Activated T-cell treated with anti-CD3 and anti-CD28 coated beads, Interleukin-2, amount 50 U/mL, for 72 hours (primary cell): ENCODE measurements at places on chromosomes 16 and 17. TPM values are rescaled to one million over a fixed set of nuclear protein-coding genes. Genes with fewer than 3 reads are reported as not detected.

GAS2L2 gene
- total RNA-seq: 0.17 TPM

SGCA gene
- total RNA-seq: 2.3 TPM

APOH gene
- not detected for total RNA-seq

DNA sequence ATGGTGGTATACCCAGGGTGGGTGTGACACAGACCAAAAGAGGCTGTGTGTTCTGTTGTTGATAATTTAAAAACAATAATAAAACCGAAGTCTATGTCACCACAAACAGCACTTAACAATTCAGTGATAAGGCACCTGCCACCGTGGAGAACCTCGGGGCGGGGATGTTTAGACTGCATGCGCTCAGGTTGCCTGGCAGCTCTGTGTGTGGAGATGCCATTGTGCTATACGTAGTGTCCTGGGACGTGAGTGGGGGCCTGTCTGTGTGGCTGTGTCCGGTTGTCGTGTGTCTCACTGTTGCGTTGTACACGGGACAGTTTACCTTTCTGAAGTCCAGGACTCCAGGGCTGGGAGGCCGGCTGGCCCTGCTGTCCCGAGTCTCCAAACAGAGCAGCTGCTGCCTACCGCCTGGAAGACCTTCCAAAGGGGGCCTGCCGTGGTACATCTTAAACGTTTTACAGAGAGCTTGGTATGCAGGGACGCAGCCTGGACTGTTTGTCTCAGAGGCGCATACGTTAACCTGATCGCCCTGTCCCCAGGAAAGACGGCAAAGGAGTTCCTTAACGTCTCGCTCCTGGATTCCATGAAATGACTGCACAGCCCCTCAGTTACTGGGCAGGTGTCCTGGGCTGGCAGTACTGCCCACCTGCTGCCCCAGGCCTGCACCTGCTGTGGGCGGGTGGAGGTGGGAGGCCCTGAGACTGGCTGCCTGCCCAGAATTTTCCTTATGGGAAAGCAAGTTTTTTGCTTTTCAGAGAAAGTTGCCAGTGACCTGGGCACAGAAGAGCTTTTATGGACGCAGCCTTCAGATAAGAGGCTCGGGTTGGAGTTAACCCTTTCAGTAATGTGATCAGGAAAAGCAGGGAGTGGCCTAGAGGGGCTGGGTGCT lies 19.0 kb downstream of the SPIRE2 start:
- no peaks in the 10 kb centered on the region for H3K36me3 ChIP-seq
- no peak overlapping the region for H3K27ac ChIP-seq
- no peak for DNase-seq
- H3K27me3 ChIP-seq: no peaks in the 10 kb centered on the region
- H3K4me3 ChIP-seq: no peak overlapping the region

- no peak for DNase-seq
- no peaks in the 10 kb centered on the region for H3K36me3 ChIP-seq
- H3K4me1 ChIP-seq: peaks cover 17% of the 10 kb centered on the region
- H3K27me3 ChIP-seq: no peaks in the 10 kb centered on the region
- no peak overlapping the region for H3K4me3 ChIP-seq
- H3K27ac ChIP-seq: peak overlapping the region; percentile 76
Observed at GRCh38 chr17:4232168-4232813, 31.5 kb downstream of the ANKFY1 start.

DNA sequence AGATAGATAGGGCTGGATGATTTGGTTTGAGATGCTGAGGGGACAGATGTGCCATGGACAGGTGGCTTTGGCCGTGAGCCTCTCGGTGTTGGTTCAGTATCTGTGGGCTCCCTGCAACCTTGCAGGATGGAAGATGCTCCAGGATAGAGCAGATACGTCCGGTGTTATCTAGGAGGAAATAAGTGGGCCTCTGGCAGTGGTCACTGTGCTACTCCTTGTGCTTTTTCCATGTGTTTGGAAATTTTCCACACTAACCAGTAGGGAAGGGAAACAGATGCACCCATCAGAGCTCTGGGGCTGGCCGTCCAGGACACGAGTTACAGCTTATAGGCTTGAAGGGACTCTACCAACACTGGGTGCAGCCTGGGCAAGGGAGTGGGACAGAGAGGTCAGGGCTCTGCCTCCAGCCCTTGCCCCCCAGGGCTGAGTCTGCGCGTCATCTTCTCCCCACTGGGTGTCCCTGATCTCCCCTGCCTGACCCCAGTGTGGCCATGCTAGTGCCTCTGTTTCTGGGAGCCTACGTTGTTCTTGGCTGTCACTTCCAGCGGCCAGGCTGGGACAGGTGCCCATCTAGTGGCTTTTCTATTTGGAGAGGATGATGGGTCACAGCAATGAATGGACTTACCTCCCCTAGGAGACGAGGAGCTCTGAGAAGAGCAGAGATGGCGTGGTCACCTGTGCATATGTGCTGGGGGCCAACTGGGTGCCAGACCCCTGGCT lies 166.9 kb downstream of the SEC14L1 start:
- no peak for DNase-seq
- H3K36me3 ChIP-seq: no peaks in the 10 kb centered on the region
- no peaks in the 10 kb centered on the region for H3K4me1 ChIP-seq
- no peak overlapping the region for H3K27ac ChIP-seq
- H3K27me3 ChIP-seq: no peaks in the 10 kb centered on the region

- H3K4me3 ChIP-seq: no peak overlapping the region
- peaks cover 5% of the 10 kb centered on the region for H3K4me1 ChIP-seq
- DNase-seq: no peak
Observed at GRCh38 chr17:75473246-75473645, 16.8 kb downstream of the TMEM94 start.

DNA sequence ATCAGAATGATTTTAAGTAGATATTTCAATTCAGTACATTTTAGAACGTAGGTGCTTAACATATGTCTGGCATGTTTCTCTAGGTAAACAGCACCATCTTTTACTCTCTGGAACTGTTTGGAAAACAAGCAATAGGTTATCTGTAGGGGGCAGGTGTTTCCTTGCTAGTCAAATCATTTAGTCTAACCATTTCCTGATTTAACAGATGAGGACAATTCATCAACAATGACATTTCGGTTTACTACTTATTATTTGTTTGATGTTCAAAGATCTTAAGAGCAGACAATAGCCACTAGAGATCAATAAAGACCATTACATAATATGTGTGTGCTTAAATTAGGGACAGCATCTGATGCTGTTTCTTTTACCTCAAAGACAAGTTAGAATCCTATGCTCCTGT lies 173.1 kb downstream of the CEP112 start:
- H3K27ac ChIP-seq: no peak overlapping the region
- H3K4me3 ChIP-seq: no peak overlapping the region
- no peak for DNase-seq
- peaks cover 5% of the 10 kb centered on the region for H3K36me3 ChIP-seq
- H3K27me3 ChIP-seq: no peaks in the 10 kb centered on the region
